ENCODE measurements at places on chromosomes 12 and 14.

DNA sequence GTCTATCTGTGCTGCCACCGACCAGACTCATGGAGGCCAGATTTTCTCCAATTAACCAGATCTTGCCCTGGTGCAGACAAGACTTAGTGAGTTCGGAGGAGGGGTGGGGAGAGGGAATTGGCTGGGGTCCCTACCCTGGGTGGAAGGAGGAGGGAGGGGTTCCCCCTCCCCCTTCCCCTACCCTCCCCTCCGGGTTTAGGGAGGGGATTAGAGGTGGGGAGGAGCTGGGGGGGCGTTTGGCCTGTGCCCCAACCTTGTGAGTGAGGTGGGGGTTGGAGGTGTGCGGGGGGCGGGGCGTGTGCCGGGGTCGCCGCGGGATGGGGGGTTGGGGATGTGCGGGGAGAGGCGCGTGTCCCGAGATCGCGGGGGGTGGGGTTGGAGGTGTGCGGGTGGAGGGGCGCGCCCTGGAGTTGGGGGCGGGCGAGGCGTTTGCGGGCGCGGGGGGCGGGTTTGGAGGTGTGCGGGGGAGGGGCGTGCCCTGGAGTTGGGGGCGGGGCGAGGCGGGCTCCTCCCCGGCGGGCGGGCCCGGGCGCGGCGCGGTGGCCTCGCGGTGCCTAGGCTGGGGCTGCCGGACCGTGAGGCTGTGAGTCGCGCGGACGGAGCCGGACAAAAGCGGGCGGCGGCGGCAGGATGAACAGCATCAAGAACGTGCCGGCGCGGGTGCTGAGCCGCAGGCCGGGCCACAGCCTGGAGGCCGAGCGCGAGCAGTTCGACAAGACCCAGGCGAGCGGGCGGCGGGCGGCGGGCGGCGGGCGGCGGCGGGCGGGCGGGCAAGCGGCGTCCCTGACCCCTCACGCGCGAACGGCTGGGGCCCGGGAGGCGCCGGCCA, at the start of gene HIP1R:
Gene HIP1R (plus strand): TSS at position 537 of the 829 bp plus-strand sequence. CDS start 94 bp downstream, at position 631.
- H3K27me3 ChIP-seq, result no peaks in the 10 kb centered on the region
- H3K4me1 ChIP-seq, result peaks cover 38% of the 10 kb centered on the region
- peak within 1 kb of the TSS; percentile 93 for H3K4me3 ChIP-seq
- DNase-seq, result no peak

DNA sequence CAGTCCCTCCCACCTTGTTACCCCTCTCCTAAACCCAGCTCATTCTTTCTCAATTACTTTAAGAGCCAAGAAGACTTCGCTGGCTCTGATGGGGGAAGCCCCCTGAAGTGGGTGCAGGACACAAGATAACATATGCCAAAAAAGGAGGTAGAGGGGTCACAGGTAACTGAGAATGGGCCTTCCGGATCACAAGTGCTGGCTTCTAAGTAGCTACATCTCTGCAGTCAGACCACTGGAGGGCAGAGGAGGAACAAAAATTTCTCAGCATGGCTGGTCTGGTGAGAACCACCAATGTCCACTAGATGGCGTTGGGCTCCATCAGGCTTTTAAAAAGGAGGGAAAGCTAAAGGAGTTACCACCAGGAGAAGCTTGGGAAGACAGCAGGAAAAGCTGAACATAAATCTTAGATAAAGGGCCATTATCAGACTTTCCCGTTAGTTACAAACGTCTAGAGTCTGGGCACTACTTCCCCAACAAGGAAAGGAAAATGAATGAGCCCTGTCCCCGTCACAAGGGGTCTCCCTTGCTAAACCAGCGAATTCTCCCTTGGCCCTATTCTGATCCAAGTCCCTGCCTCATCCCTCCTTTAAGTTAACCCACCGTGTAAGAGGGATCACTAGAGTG, 11.6 kb upstream of the CDH24 start:
- H3K27ac ChIP-seq, result peak overlapping the region; percentile 74
- DNase-seq, result peak; percentile 93
- peaks cover 6% of the 10 kb centered on the region for H3K27me3 ChIP-seq
- peaks cover 61% of the 10 kb centered on the region for H3K4me1 ChIP-seq

DNA sequence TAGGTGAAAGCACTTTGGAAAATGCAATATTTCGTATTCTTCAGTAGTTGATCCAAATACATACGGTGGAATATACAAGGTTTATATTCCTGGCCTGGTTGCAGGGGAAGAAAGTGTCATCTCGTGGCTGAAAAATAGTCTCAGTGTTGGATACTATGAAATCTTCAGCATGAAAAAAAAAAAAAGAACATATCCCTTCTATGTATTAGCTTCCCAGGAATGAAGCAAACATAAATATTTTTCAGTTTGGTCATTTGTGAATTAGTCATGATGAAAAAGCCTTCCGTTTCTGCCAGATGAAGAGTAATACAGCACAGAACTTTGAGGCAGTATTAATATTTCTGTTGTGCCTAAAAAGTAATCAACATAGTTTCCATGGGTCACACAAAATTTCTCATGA, 36.7 kb downstream of the FLRT2 start:
- H3K36me3 ChIP-seq, result peaks cover 33% of the 10 kb centered on the region
- H3K4me1 ChIP-seq, result peaks cover 81% of the 10 kb centered on the region
- DNase-seq, result peak; percentile 90
- H3K27ac ChIP-seq, result peak overlapping the region; percentile 94
- peak overlapping the region; percentile 69 for H3K4me3 ChIP-seq

GRCh38 chr12:14278294-14278953, 87.1 kb upstream of the ATF7IP start:
- H3K27ac ChIP-seq, result no peak overlapping the region
- H3K36me3 ChIP-seq, result peaks cover 9% of the 10 kb centered on the region
- no peak for DNase-seq
- peaks cover 3% of the 10 kb centered on the region for H3K27me3 ChIP-seq
- peaks cover 19% of the 10 kb centered on the region for H3K4me1 ChIP-seq
